Natural killer cell (primary cell): ENCODE measurements at places on chromosomes 11 and 22. TPM values are rescaled to one million over a fixed set of nuclear protein-coding genes. Genes with fewer than 3 reads are reported as not detected.
A peak's percentile ranks its signal among the peaks of the same experiment; 100 is the strongest.

SCN4B gene
- not detected for total RNA-seq

- H3K4me1 ChIP-seq: no peaks in the 10 kb centered on the region
- H3K36me3 ChIP-seq: no peaks in the 10 kb centered on the region
- H3K27ac ChIP-seq: no peak overlapping the region
- DNase-seq: no peak
Measured at GRCh38 chr11:11108026-11108425, 245.0 kb downstream of the CSNK2A3 start.

- no peak overlapping the region for H3K4me3 ChIP-seq
- no peaks in the 10 kb centered on the region for H3K36me3 ChIP-seq
- H3K4me1 ChIP-seq: no peaks in the 10 kb centered on the region
- no peaks in the 10 kb centered on the region for H3K27me3 ChIP-seq
- H3K27ac ChIP-seq: no peak overlapping the region
Measured at GRCh38 chr11:95346265-95346664, 115.3 kb upstream of the SESN3 start.

GRCh38 chr11:38718659-38719058 lies 2120.6 kb upstream of the RAG2 start:
- no peak for DNase-seq
- no peaks in the 10 kb centered on the region for H3K27me3 ChIP-seq
- H3K27ac ChIP-seq: no peak overlapping the region
- no peaks in the 10 kb centered on the region for H3K36me3 ChIP-seq
- no peak overlapping the region for H3K4me3 ChIP-seq
- no peaks in the 10 kb centered on the region for H3K4me1 ChIP-seq

GRCh38 chr11:126647735-126648134 lies 292.2 kb downstream of the ST3GAL4 start:
- no peak for DNase-seq
- H3K27ac ChIP-seq: no peak overlapping the region
- H3K27me3 ChIP-seq: no peaks in the 10 kb centered on the region
- no peaks in the 10 kb centered on the region for H3K36me3 ChIP-seq
- H3K4me1 ChIP-seq: no peaks in the 10 kb centered on the region
- H3K4me3 ChIP-seq: no peak overlapping the region

DNA sequence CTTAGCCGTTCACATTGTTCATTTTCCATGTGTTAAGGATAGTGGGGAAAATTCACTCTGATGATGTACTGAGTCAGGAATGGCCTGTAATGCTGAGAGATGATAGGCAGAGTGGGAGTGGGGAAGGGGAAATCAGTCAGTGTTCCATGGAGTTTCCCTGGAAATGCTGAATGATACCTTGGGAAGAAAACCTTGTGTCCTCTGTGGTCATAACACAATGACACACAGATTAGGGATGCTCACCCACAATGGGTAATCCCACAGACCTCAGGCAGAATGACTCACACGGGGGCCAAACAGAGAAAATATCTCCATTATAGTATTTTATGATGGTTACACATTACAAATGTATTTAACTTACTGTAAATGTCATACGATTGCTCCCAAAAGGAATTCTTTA lies 118.0 kb downstream of the SNX19 start:
- no peaks in the 10 kb centered on the region for H3K36me3 ChIP-seq
- no peaks in the 10 kb centered on the region for H3K27me3 ChIP-seq
- H3K4me3 ChIP-seq: no peak overlapping the region
- H3K27ac ChIP-seq: no peak overlapping the region
- H3K4me1 ChIP-seq: no peaks in the 10 kb centered on the region

DNA sequence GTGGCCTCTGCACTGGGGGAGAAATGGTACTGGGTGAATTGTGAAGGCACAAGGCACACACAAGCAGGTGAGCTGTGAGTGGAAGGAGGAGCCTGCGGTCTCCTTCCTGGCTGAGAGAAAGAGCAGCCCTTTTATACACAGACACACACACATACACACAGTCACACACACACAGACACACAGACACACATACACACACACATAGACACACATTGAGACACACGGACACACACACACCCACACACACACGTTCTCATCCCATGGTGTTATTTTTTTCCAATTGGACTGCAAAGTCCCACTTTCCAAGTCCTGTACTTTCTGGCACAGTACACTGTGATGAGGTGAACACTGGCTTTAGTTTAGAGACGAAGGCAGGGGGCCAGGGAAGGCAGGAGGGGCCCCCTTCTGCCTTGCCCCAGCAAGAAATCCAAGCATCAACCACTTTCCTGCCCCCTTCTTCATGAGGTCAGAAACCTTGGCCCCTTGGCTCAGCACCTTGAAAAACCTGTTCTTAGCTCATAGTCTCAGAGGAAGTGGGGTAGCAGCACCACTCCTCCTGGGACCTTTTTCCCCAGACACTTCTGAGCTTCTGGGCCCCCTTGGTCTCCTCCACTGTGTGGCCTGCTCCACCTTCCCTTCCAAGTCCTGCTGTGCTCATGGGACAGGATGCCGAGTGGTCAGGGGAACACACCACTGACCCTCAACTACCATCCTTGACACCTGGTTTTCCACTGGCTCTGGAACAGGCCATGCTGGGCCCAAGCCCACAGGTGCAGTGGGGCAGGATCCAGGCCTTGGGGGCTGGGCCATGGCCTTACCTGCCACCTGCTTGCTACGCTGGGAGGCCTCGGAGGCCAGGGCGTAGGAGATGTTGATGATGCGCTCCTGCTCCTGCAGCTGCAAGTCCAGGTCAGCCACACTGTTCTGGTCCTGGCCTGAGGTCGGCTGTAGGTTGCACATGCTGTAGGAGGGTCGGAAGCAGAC lies 43.8 kb downstream of the C11orf58 start:
- no peak for DNase-seq
- no peaks in the 10 kb centered on the region for H3K36me3 ChIP-seq
- no peak overlapping the region for H3K4me3 ChIP-seq
- no peaks in the 10 kb centered on the region for H3K27me3 ChIP-seq
- H3K27ac ChIP-seq: no peak overlapping the region

GRCh38 chr11:117230286-117230961 lies 1.4 kb downstream of the PCSK7 start:
- peak overlapping the region; percentile 98 for H3K4me3 ChIP-seq
- H3K4me1 ChIP-seq: peaks cover 40% of the 10 kb centered on the region
- peak overlapping the region; percentile 99 for H3K27ac ChIP-seq
- peak; percentile 43 for DNase-seq

SNX32 gene
- total RNA-seq: 0.31 TPM

GRCh38 chr22:42693763-42694683 lies 26.6 kb downstream of the A4GALT start:
- no peak overlapping the region for H3K4me3 ChIP-seq
- DNase-seq: no peak
- H3K27ac ChIP-seq: no peak overlapping the region
- H3K36me3 ChIP-seq: no peaks in the 10 kb centered on the region
- H3K27me3 ChIP-seq: no peaks in the 10 kb centered on the region

- no peak overlapping the region for H3K4me3 ChIP-seq
- H3K4me1 ChIP-seq: peaks cover 34% of the 10 kb centered on the region
- peak overlapping the region; percentile 51 for H3K27ac ChIP-seq
- H3K27me3 ChIP-seq: no peaks in the 10 kb centered on the region
Measured at GRCh38 chr11:44596525-44597276, 31.2 kb downstream of the CD82 start.

DNA sequence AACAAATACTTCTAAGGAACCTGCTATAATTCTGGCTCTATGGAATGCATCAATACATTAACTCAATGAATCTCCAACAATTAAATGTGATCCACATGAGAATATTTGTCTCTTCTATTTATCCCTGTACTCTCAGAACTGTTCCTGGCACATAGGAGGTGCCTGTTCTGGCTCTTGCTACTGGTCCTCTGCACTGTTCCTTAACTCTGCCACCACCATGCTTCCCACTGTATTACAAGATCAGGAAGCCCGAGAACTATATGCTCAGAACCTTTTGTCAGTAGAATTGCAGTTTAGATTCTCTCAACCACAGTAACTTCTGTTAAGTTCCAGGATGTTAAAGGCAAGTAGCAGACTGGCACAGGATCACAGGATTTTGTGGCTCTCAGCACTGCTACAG lies 376.3 kb upstream of the CCDC90B start:
- no peak for DNase-seq
- H3K4me1 ChIP-seq: no peaks in the 10 kb centered on the region
- no peaks in the 10 kb centered on the region for H3K27me3 ChIP-seq
- H3K36me3 ChIP-seq: no peaks in the 10 kb centered on the region

GRCh38 chr11:35675901-35676610 lies 13.5 kb downstream of the TRIM44 start:
- no peaks in the 10 kb centered on the region for H3K27me3 ChIP-seq
- no peak overlapping the region for H3K27ac ChIP-seq
- H3K4me3 ChIP-seq: no peak overlapping the region
- H3K36me3 ChIP-seq: no peaks in the 10 kb centered on the region
- DNase-seq: no peak

OR8K1 gene
- not detected for total RNA-seq

DNA sequence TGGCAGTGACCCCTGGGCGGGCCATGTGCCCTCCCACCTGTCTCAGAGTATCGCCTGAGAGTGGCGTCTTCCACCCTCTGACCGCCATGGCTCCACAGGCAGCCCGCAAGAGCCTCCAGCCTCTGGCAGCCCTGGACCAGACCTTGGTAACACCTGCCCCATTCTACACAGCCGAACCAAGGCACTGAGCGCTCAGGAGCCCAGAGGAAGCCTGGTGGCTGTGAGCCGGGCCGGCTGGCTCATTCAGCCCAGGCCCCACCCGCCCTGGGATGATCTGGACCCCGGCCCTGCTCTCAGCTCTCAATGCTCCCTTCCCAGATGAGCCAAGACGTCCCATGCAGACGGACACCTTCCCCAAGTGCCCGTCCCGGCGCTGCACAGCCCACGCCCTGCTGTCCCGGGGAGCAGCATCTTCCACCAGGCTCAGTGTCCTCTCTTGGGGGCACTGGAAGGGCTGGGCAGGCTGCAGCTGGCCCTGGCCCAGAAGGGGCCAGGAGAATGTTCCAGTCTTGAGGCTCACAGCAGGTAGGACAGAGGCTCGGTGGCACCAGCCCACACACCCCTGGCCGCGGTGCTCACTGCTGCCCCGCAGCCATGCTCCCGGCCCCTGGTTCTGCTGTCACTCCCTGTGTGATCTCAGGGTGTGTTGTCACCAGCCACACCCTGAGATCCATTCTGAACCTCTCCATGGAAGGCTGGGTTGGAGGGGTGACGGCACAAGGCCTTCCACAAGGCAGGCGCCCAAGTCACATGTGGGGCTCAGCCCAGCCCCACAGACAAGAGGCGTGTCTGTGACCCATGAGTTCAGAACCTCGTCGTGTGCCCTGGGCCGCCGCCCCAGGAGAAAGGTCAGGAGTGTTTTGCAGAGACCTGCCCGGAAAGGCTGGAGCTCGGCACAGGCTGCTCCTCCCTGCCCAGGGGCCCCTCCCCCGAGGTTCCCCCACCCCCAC lies 24.2 kb upstream of the PPARA start:
- no peak overlapping the region for H3K4me3 ChIP-seq
- no peaks in the 10 kb centered on the region for H3K27me3 ChIP-seq
- DNase-seq: no peak

DNA sequence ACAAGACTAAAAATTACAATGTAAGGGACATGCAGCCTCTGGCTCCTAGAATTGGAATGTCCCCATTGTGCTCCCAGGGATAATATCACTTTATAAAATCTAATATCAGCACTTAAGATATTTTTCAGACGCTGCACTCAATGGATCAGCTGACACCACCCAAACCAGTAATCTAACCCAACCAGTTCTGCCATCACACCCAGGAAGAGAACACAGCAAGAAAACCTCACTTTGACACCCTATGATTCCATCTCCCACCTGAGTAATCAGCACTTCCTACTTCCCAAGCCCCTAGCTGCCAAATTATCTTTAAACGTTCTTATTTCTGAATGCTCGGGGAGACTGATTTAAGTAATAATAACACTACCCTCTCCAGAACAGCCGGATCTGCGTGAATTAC lies 2.6 kb downstream of the CASP4 start:
- H3K27ac ChIP-seq: no peak overlapping the region
- peaks cover 14% of the 10 kb centered on the region for H3K36me3 ChIP-seq
- no peaks in the 10 kb centered on the region for H3K27me3 ChIP-seq
- H3K4me3 ChIP-seq: no peak overlapping the region
- no peak for DNase-seq

EHF gene
- not detected for total RNA-seq

GRCh38 chr11:2740275-2740940 lies 40.6 kb upstream of the KCNQ1OT1 start:
- DNase-seq: no peak
- no peaks in the 10 kb centered on the region for H3K4me1 ChIP-seq
- H3K4me3 ChIP-seq: no peak overlapping the region
- H3K36me3 ChIP-seq: no peaks in the 10 kb centered on the region
- H3K27me3 ChIP-seq: no peaks in the 10 kb centered on the region
- H3K27ac ChIP-seq: no peak overlapping the region

DNA sequence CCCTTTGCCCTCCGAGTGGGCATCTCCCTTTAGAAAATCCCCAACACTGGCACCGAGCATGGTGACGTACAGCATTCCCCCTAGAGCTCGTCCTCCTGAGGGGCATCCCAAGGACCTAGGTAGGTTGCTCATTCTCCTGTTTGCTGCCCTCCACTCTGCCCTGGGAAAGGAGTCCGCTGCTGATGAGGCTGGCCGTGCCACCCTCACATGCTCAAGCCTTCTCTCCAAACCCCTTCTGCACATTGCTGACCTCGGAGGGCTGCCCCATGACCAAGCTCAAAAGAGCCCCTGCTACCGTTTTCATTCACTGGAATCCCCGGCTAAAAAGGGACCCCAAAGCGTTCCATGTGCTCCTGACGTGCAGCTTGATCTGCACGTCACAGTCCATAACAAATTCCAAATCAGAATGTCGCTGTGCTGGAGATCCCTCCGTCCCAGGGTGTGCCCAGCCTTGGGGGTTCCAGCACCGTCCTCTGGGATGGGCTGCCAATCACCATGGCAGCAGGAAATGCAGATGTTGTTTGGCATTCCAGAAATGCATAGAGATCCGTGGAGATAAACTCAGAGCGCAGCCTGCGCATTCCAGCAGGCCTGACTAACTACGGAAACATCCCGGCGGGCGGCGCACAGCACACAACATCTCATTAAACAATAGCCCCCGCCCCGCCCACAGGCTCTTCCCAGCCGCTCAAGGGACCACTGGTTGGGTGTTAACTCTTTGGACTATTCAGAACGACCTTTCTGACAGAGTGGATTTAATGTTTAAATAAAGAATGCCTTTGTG lies 26.3 kb upstream of the GNB1L start:
- H3K27ac ChIP-seq: no peak overlapping the region
- H3K36me3 ChIP-seq: no peaks in the 10 kb centered on the region
- peaks cover 3% of the 10 kb centered on the region for H3K4me1 ChIP-seq
- H3K4me3 ChIP-seq: no peak overlapping the region
- no peak for DNase-seq

- no peaks in the 10 kb centered on the region for H3K4me1 ChIP-seq
- no peak overlapping the region for H3K4me3 ChIP-seq
- H3K27me3 ChIP-seq: no peaks in the 10 kb centered on the region
- DNase-seq: no peak
Measured at GRCh38 chr11:82185925-82186324, 547.7 kb downstream of the FAM181B start.

DNA sequence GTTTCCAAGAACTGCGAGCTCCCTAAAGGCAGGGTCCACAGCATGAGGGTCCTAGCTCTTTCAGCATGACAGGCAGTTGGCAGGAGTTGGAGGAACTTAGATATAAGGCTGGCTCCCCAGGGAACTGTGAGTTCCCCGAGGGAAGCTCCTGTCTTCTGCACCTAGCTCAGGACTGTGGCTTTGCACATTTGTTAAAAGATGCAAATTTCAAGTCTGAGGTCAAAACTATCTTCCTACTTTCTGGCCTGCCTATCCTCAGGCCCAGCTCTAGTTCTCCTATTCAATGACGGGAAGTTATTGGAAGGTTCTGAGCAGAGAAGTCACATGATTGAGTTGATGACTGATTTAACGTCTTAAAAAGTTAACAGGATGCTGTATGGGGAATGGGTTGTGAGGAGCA lies 11.7 kb upstream of the UCP3 start:
- H3K4me1 ChIP-seq: peaks cover 49% of the 10 kb centered on the region
- DNase-seq: no peak
- H3K4me3 ChIP-seq: no peak overlapping the region
- H3K27ac ChIP-seq: no peak overlapping the region
- no peaks in the 10 kb centered on the region for H3K27me3 ChIP-seq
